ENCODE measurements at places on chromosomes 7 and 10.

DNA sequence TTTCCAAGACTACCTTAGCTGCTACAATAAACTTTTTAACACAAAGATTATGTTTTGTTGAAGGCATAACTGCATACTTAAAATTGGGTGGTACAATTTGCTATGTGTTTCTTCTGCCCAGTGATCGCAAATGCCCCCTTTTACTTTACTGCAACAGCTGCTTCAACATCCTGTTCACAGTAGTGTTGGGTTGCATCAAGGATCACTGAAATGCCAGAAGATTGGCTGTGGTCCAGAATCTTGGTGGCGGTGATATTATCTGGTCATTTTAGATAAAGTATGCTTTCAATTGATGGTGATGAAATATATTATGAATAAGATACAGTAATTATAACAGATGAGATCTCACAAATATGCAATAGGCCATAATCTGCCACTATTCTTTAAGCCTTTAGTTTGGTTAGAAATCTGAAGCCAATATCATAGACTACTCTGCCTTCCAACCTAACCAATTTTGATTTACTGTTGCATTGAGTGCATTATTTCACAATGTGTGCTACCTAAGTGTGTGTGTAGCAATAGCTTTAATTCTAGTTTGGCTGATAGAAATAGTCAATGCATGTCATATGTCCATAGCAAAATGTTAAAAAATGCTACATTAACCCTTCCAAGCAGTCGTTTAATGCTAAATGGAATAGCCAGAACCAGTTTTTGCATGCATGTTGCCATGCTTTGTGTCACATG, 29.8 kb upstream of the ING3 start:
- no peak for DNase-seq

DNA sequence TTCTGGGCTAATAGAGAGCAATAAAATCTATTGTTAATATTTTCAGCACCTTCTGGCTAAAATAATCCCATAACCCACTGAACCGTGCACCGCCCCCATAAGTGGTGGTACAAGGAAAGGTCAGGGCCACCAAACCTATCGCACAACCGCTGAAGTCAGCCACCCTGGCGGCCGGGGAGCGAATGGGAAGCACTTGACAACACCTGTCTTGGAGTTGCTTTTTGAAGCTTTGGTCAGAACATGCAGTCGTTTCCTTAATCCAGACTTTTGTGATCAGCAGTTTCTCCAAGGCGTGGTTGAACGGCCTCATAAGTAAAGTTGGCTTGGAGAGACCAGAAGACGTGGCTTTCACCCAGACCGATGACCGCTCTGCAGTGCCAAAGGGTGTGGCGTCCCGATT, 97.4 kb downstream of the DNAJB6 start:
- DNase-seq, result no peak

DNA sequence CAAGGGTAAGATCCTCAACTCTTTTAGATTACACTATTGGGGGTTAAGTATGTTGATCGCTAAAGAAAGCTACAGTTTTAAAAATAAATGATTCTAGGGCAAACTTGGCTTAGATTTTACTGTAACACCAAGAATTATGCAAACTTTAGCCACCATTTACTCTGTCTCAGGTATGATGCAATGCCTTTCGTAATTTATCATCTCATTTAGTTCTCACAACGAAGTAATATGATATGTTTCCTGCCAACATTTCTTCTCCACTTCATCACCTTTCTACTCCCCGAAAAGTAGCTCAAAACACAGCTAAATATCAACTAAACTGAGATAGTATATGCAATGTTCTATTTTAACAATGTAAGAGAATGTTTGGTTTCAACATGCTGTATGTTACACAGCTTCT, 21.1 kb downstream of the FAM133B start:
- DNase-seq, result no peak

DNA sequence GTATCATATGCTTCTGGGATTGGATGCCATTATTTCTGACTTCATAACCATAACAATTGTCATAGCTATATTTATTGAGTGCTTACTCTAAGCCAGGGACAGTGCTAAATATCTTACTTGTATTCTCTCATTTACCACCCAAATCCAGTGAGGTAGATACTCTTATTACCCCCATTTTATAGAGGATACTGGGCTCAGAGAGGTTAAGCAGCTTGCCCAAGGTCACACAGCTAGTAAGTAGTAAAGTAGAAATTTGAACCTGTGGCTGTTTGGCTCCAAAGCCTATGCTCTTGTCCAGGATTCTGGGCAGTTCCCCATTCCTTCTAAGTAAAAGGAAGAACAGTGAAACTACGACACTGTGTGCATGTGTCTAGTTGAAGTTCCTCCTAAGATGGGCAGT, 56.5 kb downstream of the COL13A1 start:
- DNase-seq, result no peak

- no peak for DNase-seq
These were observed 14.1 kb upstream of the TAS2R41 start for GRCh38 chr7:143463556-143463955.

DNA sequence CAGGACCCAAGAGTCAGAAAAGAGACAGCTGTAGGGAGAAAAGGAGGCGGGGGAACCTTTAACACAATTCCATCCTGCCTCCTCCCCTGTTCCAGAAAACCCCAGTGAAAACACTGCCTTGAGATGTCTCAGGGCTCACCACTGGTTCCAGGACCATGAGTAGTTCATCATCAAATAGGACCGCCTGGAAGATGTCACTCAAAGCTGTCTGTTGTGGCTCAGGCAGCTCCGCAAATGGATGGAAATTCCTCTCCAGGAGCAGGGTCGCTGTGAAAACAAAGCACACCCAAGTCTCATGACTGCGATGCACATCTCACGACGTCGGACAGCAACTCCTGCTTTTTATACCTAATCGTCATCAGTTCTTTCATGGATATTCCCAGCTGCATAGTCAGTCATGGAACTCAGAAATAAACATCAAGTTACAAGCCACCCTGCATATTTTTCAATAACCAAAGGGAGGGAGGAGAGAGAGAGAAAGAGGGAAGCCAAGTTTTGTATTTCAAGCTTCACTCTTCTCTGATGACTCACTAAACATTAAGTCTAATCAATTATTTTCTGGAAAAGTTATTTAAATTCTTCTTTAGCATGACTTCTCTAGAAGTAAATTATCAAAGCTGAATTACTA, 49.2 kb downstream of the GSDME start:
- no peak for DNase-seq

- no peak for DNase-seq
These were observed 134.3 kb downstream of the GRK5 start for GRCh38 chr10:119341459-119342301.

DNA sequence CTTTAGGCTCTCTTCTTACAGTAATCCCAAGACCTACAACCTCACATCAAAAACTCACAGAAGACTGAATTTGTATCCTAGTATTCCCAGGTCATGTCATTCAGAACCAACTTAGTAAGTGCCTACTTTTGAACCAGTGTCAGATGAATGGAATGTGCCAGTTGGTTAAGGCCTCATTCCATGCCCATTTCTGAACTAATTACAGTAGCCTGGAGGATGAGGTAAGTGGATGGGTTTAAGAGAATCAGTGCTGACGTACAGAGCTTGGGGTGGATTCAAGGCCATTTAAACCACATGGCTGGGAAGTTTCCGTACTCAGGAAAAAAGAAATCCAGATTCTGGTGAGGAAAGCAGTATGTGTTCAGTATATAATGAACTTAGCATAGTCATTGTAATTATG, 21.9 kb upstream of the FOXP2 start:
- no peak for DNase-seq

Data from stimulated activated CD8-positive, alpha-beta memory T cell treated with anti-CD3 and anti-CD28 coated beads, Interleukin-7, amount 100 ng/mL, for 1 hour (primary cell).